ENCODE measurements at places on chromosomes 5 and 9.

- DNase-seq, result no peak
Observed at GRCh38 chr5:144142139-144142823, 28.2 kb downstream of the YIPF5 start.

GRCh38 chr5:77869116-77869798 lies 93.1 kb upstream of the TBCA start:
- DNase-seq, result no peak

GRCh38 chr5:80600943-80601693 lies 31.0 kb upstream of the ANKRD34B start:
- no peak for DNase-seq

DNA sequence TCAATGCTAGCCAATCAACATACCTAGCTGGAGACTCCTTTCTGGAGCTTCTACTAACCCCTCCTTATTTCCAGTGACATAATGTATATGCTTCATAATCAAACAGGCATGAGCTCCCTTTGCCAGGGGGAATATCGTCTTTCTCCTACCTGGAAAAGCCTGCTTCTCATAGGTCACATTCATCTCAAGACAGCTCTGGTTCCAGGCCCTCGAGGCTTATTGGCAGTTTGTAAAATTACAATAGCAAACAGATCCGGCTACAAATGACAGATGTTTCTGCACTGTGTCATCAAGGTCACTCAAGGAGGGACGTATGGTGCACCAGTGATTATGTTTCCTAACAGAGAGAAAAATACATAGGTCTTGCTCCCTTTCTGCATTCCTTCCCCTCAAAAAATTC lies 140.0 kb downstream of the SAXO1 start:
- DNase-seq, result no peak

GRCh38 chr9:114202396-114202795 lies 47.1 kb downstream of the COL27A1 start:
- DNase-seq, result peak; percentile 26

DNA sequence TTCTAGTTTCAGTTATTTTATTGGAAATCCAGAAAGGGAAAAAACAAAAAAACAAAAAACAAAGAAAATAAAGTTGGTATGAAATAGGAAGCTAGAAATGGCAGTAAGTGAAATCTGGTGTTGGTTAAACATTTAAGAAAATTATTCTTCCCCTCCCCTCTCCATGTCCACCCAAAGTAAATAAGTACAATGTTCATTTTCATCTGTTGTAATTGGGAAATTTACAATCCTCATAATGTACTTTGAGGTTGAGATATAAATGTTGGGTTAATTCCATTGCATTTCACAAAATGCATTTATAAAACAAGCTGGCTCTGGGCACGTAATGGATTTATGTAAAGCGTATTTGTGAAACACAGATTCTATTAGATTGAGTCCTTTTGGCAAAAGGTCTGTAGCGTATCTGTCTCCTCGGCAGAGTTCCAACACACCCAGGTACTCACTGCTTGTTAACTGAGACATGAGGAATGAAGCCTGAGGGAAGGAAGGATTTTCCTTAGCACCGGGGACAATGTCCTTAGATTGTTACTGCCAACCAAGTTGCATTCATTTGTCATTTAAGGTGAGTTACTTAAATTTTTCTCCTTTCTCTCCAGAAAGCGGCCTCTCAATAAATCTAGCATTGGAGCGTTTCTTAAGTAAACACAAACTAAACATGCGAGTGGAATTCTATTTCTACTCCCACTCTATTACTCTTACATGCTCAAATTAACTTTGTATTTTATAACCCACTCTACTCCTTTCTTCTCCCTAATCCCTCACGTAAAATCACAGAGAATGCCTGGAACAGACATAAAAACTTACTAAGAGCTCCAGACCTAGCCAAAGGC lies 912.3 kb upstream of the WWC1 start:
- DNase-seq, result no peak

DNA sequence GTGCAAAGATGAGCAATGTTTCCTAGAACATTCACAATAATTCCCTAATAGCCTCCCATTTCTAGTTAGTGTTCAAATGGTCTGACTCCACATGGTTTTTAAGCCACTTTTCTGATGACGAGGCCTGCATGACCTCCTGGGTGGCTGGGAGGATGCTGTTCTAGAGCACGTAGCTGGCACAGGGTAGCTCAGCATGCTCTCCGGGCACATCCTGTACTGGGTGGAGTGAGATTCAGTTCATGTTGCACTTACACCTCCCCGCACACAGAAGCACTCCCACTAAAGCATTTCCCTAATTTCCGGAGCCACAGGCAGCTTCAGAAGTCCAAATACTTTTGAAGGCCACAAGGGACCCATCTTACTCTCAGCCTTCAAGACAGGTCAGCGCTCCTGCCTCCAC lies 159.8 kb upstream of the LHFPL2 start:
- no peak for DNase-seq

DNA sequence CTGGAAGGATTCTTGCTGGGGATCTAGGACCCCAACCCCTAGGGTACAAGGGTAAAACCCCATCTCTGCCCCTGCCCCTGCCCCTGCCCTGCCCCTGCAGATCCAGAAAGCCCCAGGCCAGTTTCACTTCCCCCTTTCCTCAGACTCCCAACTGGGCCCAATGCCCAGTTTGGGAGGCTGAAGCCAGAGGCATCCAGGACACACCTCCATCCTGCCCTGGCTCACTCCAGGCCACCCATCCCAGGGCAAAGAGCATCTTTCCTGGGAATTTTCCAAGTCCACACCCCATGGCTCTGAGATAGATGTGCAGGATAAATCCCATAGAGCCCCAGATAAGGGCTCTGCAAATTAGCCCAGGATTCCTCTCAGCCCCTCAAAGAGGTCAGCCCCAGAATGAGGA lies 17.4 kb downstream of the CNTFR start:
- no peak for DNase-seq

DNA sequence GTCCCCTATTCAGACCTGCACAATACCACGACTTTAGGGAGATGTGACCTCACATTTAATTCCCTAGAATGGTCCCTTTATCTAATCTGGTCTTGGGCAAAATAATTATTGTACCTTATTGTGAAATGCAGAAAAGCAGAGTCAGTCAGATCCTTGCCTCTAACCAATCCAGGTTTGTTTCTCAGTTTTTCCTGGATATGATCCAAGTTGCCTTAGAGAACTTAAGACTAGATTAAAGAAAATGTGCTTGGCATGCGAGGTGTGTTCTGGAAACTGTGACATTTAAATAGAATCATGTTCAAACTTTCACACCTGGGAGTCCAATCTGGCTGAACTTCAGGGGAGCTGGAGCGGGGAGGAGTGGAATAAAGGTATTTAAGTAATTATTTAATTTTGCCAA lies 696.2 kb downstream of the DNAH5 start:
- no peak for DNase-seq

DNA sequence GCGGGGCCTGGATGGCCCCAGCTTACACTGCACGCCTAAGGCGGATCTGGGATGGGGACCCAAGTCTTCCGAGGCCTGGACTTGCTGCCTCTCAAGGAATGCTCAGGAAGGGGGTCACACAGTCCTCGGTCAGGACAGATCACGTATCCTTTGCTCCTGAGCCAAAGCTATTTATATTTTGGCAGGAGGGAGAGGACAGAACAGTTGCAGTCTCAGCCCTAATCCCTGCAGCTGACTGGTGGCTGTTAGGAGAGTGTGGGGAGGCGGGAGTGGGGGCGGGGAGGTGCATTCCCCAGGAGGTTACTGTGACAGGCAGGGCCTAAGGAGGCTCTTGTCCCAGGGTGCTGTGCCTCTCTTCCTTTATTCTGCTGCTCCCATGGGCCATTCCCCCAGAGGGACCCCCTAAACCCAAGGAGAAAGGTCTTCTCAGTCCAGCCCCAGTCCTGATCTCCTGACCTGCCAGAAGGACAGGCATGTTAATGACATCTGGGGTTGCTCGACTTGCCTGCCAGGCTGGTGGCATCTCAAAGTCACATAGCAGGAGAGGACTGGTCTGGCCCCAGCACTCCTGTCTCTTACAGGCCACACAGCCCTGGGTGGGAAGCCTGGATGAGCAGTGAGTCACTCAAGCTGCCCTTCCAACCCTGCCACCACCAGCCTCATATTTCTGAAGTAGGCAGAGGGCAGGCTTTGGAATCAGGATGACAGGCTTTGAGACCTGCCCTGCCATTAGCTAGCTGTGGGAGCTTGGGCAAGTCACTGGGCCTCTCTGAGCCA lies 51.9 kb downstream of the COL27A1 start:
- DNase-seq, result no peak

DNA sequence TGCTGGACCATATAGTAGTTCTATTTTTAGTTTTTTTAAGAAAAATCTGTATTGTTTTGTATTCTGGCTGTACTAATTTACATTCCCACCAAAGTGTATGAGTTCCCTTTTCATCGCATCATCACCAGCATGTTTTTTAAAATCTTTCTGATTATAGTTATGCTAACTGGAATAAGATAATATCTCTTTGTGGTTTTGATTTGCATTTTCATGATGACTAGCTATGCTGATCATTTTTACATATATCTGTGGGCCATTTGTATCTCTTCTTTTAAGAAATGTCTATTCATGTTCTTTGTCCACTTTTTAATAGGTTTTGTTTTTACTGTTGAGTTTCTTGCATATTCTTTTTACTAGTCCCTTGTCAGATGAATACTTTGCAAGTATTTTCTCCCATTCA lies 238.0 kb downstream of the FBXO4 start:
- DNase-seq, result no peak

DNA sequence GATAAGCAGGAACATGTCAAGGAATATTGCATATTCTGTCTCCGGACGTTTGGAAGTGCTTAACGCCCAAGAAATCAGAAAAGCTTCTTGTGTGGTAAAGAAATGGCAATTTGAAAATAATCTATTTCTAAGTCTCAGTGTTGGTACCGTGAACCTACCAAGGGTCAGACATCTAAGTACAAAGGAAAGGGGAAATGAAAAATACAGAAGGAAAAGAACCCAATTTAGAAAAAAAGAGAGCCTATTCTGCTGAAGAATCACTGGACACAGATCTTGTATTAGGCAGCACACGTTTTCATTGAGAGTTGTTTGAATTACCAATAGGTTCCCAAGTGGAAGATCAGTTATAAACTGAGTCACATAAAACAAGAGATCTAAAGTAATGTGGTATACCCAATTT lies 46.9 kb upstream of the CEP78 start:
- DNase-seq, result no peak

- no peak for DNase-seq
Observed at GRCh38 chr5:34585601-34586104, 70.5 kb upstream of the RAI14 start.

DNA sequence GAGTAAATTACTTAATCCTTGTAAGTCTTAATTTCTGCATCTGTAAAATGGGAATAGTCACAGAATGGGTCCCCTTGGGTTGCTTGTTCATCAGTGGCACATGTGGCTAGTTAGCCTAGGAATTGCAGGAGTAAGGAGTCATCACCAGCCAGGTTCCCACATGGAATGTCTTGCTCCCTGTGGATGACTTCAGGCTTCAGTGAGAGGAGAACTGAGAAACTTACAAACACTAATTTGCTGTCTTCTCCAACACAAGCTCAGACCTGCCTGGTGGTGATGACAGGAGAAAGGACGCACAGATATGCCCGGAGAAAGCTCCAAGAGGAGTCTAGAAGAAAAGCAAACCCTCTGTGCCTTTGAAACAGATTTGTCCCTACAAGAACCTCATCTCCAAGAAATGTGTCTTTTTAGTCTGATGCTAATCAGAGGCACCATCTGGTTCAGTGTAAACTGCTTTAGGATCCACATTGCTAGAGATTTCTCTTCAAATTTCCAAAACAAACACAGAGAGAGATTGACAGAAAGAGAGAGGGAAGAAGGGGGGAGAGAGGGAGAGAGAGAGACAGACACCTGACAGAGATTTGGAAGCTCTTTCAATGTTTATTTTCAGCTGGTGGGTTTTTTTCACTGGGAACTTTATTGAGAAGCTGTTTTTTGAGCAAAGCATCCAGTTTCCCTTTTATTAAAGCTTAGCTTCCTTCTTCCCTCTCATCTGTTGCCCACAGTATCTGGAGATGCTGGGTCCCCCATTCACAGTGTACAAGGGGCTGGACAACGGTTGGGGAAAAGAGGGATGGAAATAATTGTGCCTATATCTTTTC lies 128.3 kb downstream of the DOCK2 start:
- DNase-seq, result no peak

GRCh38 chr5:33755231-33755630 lies 136.6 kb downstream of the ADAMTS12 start:
- no peak for DNase-seq

GRCh38 chr9:110088099-110088498 lies 119.9 kb downstream of the C9orf152 start:
- DNase-seq, result no peak

GRCh38 chr5:133075572-133076536 lies 24.0 kb downstream of the HSPA4 start:
- no peak for DNase-seq

DNA sequence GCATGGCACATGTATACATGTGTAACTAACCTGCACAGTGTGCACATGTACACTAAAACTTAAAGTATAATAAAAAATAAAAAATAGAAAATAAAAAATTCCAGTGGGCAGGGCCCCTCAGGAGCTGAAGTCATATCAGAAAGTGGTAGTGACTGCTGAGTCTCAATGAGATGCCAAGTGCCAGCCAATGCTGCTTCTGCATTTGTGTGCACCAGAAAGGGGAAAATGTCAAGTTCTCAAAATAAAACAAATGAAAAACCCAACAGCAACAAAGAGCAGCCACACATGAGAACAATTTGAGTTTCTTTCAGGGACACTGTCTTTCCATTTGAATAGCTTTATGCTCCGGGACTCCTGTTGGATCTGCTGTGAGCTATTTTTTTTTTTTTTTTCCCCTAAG lies 117.2 kb upstream of the CCDC112 start:
- DNase-seq, result no peak

DNA sequence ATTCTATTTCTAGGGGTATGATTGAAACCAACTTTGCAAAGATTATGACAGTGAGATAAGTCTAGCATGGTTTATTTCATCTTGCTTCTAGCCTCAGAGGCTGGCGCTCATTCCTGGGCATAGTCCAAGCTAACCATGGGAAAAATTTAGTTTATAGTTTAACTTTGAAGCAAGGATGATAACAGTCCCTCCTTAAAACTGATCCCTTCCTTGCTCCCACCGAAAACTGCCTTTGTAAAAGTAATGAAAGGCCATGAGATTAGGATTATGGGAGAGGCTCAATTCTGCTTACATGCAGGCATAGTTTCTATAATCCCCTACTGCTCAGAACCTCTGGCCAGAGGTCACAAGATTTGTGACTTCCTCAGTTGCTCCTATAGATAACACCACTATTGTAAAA lies 75.7 kb downstream of the TARS1 start:
- DNase-seq, result no peak

DNA sequence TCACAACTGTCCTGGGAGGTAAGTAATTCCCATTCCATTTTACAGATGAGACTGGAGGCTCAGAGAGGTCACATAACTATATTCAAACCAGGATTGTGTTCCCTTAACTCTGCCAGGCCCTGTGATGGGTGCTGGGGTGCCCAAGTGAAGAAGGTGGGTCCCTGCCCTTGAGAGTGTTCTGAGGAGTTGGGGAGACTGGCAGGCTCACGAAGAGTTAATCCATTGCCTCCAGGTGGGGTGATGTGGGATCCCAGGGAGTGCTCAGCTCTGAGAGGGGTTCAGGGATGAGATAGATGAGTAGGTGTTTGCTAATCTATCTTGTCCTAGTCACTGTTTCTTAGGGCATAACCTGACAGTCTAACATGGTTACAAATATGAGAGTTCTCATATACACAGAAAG lies 36.7 kb downstream of the GSN start:
- no peak for DNase-seq

GRCh38 chr9:70588999-70589398 lies 174.5 kb upstream of the KLF9 start:
- DNase-seq, result no peak

Measured in posterior cingulate gyrus (tissue), 11 donors.